ENCODE measurements at places on chromosomes 7 and 10.

DNA sequence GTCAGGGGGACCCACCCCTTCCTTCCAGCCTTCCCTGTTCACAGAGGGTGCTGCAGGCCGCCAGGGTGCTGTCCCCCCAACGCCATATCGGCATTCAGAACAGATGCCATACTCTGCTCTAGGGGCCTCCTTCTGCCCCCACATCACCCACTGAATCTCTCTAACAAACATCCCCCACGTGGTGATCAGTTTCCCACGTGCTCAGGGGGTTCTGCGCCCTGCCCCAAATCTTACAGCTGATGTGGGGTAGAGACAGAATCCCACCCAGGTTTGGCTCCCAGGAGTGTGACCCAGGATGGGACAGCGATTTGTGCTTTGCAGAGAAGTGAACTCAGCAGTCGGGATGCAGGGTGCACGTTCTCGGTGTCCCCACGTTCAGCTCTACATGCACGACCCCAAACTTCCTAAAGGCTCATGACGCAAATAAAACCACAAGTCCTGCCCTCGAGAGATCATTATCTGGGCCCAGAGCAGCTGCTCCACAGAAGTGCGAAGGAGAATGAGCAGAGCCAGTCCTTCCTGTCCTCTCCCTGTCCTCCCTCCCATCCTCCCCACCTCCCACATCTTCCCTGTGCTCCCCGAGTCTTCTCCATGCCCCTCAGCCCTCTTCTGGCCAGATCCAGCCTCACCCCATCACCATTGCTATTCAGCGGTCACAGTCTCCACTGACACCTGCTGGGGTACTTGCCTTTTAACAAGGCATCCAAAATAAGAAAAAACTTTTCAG, 423.4 kb downstream of the DNAJB6 start:
- no peak for DNase-seq

DNA sequence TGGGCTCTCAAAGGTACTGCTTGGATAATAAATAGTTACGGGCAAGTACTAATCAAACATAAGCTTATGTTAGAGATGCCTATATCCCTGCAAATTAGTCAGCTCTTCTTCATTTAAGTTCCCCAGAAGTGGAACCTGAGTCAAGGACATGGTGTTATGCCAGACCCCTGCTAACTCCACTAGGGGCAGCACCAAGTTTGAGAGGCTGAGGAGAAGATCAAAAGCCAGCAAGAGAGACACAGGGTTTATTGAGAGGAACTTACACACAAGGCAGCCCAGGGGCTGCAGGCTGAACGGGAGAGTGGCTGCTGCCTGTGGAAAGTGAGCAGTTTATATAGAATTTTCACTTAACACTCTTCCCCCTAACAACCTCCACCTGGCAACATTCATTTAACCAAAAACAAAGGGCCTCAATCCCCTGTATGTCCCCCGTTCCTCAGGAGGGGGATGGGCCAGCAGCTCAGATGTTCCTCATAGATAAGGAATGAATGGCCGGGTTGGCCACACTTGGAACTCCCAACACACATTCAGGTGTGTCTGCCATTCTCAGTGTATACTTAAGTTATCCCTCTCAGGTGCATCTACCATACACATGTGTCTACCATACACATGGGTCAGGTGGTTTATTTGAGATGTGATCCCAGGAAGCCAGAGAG, 62.6 kb upstream of the GHITM start:
- DNase-seq: no peak

GRCh38 chr7:111357691-111358090, 204.6 kb downstream of the IMMP2L start:
- no peak for DNase-seq

- no peak for DNase-seq
Observed at GRCh38 chr7:155930061-155930460, 117.8 kb upstream of the SHH start.

- DNase-seq: no peak
Observed at GRCh38 chr7:132828502-132828901, 252.2 kb upstream of the PLXNA4 start.

- no peak for DNase-seq
Observed at GRCh38 chr7:96131525-96131924, 190.4 kb downstream of the SLC25A13 start.

DNA sequence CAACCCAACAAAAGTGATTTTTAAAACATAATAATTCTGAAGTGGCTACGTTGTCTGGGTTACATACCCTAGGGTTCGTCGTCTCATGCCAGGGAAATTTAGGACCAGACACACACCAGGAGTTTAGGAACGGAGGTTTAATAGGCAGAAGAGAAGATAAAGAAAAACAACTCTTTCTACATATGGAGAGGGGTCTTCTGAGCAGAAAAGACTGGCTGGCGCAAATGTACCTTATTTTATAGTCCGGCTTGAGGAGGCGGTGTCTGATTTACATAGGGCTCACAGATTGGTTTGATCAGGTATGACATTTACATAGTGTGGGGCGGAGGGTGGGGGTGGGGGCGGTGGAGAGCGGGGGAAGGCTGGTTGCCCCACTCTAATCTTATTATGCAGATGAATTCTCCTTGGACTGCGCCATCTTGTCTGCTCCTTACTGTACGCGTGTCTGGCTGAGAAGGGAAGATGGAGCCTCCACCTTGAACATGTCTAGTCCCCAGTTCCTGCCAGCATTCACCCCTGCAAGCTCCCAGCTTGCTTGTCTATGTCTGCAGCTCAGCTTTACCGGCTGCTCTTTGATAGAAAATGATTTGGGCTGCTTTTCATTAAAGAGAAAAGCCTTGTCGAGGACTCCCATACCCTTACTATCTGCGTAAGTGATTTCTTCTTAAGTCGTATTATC, 98.7 kb downstream of the RALA start:
- DNase-seq: no peak

- DNase-seq: no peak
Observed at GRCh38 chr7:107584716-107585115, 4.7 kb downstream of the BCAP29 start.

DNA sequence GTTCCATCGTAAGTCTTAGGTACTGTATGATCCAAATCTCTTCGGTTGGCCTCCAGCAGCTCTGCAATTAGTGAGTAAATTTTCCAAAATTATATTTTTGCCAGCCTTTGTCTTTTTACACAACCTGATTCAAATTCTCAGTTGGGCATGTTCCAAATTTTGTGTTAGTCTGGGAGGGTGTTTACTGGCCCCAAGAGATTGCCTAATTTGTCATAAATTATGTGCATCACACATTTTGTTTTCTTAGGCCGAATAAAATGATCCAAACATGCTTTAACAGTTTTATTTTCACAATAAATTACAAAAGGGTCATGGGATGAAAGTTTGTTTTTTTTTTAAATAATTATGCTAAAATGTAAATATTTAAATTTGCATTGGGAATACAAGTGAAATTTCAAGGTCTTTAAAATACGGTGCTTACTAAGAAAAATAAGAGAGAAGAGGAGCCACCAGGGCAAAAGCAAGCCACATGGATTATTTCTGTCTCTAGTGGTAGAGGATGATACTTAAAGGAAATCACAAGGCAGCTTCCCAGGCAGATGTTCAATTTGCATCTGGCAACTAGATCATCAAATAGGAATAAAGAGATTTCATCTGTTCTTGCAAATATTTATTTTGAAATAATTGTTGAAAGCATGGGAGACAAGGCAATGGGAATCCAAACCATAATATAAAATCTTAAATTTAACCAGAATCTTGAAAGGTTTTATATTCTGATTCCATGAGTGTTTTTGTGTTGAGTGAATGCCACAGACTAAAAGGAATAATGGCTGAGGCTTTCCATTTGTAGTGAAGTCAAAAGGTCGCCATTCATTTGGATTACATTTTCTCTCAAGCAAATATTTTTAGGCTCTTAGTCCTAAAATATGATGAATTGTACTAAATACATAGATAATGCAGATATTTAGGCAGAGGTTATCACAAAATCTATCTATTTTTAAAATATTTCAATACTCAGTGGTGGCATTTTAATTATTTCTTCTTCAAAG, 111.1 kb downstream of the MDFIC start:
- no peak for DNase-seq

DNA sequence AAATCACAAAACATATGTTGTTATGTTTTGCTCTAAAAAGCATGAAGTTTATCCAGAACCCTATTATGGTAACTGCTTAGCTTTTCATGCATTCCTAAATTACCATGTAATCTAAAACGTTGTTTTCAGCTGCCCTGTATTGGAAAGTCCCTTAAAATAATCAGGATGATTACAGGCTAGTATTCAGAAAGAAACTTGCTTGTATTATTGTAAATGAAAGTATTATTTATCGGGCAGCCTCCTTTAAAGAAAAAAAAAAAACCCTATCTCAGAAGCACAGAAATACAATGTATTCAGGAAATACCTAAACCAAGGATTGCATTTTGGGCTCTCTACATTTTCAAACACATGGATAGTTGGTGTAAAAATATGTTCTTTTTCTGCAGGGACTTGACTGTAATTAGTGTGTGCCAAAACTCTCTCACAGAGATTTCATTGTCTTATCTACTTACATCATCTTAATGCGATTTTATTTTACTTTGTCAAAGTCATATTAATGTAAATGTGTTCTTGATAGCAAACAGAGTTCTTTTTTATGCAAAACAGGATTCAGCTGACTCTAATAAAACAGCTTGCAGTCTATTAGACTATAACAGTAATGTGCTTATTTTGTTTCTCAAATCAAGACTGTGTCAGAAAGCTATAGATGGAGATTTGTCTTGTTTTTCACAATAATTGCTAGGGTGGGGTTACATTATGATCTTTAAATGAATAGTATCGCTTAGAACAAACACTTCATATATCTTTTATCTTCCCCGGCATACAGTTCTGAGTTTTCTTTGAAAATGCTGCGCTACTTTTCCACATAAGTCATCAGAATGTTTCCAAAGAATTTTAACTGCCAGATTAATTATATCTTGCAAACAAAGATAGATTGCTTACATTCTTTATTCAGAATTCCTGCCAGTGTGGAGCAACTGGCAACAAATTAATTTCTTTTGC, 65.3 kb upstream of the ARID5B start:
- no peak for DNase-seq

- DNase-seq: no peak
Observed at GRCh38 chr7:100888988-100889750, at the start of gene UFSP1. UFSP1 (minus strand) TSS chr7:100889715; CDS start chr7:100889271, 444 bp downstream.

Data from upper lobe of left lung (tissue), 6 donors.